SJSA1 (cell line): ENCODE measurements at places on chromosomes 13 and 19.
A peak's percentile ranks its signal among the peaks of the same experiment; 100 is the strongest.

DNA sequence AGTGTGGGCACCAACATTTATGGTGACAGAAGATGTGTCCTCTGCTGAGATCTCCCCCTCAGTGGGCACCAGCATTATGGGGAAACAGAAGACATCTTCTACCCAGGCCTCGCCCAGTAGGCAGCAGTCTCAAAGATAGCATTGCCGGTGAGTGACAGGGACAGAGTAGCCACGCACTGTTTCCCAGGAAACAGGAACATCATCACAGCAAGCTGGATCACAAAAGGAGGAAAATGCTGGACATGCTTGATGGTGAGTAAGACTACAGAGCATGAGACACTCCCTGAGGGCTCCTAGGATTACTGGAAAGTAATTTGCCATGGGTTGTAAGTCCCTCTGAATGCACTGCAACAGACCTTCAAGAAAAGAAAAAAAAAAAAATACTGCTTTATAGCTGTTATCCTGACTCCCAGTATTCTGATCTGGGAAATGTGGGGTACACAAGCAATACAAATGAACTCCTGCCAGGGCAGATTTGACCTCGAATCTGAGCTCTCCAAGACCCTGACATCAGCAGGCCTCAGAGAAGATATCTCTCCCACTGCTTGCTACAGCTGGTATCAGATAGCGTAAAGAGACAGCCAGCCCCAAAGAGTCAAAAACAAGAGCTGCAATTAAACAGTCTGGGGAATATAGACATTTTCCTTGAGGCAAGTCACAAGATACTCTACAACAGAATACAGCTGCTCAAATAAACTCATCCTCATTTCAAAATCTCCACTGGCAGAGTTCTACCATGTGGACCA, 180.4 kb downstream of the RBM26 start:
- DNase-seq: no peak

DNA sequence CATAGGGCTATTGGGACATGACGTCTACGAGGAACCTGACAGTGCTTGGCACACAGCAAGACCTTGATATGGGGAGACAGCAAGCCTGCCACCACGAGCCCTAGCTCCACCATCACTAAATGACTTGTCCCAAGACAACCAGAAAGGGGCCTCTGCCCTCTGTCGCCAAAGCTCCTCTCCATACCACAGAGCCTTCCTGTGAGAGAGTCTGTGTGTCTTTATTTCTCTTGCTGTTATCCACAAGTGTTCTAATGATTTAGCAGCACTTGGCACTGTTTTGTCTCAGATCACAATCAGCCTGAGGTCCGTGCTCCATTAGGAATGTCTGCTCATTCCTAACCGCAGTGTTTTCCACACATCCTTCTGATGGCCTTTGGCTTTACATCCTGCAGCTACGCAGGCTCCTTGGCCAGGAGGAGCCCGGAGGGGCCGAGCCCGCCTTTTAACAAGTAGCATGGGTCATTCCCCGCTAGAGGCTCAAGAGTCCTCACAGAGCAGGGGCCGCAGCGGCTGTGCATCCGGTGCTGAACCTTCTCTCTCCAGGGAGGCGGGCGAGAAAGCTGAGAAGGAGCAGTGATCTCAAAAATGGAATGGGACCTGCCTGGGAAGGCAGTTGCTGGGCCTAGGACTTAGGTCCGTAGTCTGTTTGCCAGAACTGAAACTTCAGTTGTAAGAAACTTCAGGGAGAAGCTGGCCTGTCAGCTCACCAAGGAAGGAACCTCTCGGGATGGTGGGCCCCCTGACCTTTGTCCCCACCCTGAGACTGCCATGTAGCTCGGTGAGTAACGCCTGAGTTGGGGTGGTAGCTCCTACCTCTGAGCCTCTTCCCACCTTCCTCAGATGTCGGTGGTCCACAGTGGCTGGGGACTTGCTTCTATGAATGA, 61.1 kb upstream of the HMGB1 start:
- no peak for DNase-seq

DNA sequence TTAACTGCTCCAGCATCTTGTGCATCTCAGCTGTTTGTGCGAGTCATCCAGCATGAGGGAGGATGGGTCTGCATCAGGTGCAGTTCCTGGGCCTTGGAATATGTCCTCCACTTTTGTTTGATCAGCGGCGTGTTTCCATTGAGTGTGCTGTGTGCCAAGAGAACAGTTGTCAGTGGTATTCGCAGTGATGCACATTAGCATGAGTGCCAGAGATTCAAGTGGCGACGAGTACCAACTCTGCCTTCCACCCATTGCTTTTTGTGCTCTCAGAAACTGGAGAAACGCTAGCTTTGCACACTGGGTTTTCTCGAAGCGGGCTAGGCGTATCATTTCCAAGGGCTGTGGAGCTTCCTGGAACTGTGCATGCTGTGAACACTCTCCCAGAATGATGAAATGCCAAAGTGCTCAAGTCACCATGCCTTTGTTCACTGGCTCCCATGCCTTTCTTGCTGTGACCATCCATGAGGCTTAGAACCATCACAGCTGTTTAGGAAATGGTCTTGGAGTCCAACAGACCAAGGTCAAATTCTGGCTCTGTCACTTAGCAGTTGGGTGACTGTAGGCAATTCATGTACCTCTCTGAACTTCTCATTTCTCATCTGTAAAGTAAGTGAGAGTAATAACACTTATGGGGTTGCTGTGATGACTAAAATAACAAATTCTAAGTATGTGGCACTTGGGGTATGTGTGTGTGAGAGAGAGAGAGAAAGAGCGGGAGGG, 18.4 kb downstream of the LRCH1 start:
- no peak for DNase-seq

DNA sequence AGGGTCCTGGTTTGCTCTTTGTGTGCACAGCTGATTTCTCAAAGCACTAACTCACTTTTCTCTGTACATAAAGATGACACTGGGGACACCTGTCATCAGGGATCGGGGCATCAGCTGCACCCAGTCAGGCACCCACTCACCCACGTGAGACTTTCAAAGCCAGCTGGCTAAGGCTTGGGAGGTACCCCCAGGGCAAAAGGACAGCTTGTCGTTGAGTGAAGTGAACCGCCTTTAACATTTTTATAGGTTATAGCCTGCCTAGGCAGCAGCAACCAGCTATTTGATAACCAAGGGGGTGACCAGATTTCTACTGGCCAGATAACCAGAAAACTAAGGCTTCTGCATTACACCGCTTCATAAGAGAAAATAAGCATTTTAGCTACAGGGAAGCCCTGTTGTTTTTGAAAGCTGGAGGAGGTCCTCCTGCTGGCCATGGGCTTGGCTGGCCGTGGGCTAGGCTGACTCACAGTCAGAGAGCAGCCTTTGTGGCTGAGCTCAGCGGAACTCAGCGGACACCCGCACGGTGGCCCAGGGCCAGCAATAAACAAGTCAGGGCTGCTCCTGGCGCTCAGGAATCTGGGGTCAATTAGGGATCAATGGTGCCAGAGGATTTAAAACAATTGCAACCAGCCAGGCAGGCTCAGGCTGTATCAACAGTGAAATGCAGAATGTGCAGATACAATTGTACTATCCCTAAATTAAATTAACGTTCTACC, 57.1 kb downstream of the ALOX5AP start:
- peak; percentile 78 for DNase-seq

DNA sequence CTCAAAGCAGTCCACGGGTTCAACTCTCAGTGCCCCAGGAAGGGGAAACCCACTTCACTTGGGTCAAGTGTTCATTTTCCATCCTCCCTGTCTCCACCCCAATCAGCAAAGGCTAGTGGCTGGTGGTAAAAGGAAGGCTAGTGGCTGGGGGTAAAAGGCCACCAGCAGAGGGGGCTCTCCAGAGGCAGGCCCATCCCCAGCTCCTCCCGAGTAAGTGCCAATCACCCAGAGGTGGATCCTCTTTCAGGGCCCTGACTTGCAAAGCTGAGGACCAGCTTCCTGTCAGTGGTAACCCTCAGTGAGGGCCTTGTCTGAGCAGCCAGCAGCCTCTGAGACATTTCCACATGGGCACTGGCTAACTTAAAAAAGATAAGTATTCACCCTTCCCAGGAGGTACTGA, 22.0 kb upstream of the TPT1 start:
- DNase-seq: no peak

DNA sequence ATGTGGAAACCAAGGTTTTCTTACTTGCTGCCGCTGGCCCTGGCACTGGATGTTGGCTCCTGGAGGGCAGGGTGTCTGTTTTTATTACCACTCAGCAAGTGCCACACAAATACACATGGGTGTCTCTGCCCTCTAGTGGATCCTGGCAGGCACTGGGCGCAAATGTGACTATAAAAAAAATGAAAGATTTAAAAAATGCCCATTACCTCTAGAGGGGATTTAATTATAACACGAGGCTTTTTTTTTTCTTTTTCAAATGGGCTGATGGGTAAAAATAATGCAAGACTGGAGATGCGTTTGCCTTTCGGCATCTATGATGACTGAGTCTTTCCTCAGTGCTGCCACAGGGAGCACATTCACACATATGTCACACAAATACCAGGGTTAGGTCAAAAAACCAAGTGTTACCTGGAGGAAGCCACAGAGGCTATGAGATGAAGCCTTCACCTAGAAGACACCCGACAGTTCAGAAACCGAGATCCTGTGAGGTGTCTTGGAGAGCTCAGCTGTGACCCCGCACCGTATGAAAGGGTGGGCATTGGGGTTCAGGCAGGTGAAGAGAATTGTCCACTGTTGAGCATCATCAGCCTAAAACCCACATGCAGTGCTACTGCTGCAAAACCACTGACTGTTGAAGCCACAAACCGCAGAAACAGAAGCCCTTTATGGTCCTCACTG, 25.7 kb downstream of the CHAMP1 start:
- no peak for DNase-seq

GRCh38 chr13:49693877-49694276, 2.6 kb upstream of the EBPL start:
- no peak for DNase-seq

GRCh38 chr19:35852029-35852780, at the start of gene NPHS1:
Gene NPHS1, minus strand, starts transcription at chr19:35852504. Its CDS starts 667 bp downstream, at chr19:35851837.
- DNase-seq: no peak

DNA sequence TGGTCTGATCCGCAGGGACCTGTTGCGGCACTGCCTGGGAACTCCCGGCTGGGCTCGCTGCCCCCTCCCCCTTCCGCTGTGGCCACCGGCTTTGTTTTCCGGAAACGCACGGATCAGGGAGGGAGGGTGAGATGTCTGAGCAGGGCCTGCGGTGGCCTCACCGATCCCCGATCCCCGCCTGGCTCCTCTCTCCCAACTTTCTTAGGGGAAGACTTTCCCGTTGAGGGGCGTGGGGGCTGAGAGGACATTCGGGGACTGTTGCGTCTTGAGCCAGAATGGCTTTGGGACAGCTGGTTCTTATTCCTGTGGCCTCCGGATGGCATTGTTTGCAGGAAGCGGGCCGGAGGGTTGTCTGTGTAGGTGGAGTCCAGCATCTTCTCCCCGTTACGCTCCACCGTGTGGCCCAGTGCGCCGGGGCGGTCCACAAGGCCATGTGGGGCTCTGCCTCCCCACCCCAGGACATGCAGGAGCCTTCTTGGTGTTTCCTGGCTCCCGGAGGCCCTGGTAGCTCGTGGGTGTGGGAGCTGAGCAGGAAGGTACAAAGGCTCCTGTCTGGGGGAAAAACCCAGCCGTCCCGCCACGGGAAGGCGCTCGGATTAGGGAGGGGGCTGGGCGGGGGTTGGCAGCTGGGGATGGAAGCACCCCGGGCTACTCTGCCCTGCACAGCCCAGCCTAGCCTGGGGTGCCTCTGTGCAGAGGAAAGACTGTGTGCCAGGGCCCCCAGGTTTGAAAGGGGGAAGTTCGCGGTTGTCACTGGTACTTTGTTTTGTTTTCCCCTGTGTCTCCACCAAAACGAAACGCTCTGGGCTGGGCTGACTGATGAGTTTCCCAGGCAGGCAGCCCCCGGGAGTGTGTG, 1.3 kb downstream of the CSNK1G2 start:
- peak; percentile 80 for DNase-seq

- no peak for DNase-seq
Observed at GRCh38 chr19:53518121-53518520, 19.8 kb upstream of the ZNF331 start.
